ENCODE measurements at places on chromosomes 2 and 18.

GRCh38 chr2:45983213-45983612, 314.0 kb upstream of the EPAS1 start:
- no peak for DNase-seq

DNA sequence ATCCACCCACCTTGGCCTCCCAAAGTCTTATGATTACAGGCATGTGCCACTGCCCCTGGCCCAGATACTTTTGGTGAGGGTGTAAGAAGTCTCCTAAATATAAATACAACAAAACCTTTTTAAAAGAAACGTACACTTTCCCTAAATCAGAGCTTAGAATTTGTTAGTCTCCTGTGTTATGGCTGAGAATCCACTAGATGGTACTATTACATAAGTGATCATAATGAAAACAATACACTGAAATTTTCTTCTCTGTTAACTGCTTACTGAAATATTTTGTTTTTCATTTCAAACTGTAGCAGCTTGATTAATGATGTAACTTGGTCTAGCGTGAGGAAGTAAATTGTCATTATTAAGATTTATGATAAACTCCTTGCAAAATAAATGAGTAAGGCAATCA, 74.8 kb upstream of the FAM98A start:
- no peak for DNase-seq

DNA sequence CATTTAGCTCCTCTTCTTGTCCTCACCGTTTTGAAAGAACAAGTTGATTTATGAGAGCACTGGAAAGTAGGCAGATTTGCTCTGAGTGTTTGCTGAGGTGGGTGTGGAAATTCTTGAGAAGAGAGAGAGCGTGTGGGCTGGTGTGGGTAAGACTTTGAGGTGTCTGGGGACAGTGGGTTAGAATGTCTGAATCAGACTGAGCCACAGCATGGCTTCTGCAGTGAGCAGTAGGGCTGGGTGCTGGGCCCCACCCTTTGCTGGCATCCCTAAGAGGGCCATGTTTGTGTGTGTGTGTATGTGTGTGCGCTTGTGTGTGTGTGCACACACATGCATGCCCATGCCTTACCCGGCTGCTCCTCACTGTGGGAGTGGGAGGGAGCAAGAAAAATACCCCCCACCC, 63.7 kb downstream of the COPS8 start:
- no peak for DNase-seq

GRCh38 chr18:62526098-62527025, 3.5 kb downstream of the ZCCHC2 start:
- DNase-seq: peak; percentile 96

- no peak for DNase-seq
Observed at GRCh38 chr18:50992351-50992762, 24.5 kb downstream of the ELAC1 start.

GRCh38 chr2:31227711-31228125, 6.2 kb upstream of the EHD3 start:
- no peak for DNase-seq

DNA sequence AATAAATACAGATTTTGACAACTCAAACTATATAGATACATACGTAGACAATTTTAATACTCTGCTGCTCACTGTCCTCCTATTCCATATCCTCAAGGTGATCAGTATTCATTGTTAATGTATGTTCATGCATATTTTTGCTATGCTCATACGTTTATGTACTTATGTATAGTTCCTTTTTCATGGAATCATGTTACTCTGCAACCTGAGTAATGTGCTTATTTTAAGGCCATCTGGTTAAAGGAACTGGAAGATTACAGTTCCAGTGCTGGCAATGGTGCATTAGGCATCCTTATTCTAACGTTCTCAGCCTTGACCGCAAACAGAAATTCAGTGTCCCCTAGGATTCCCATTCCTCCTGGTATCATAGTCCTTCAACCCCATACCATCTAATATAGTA, 385.0 kb upstream of the TNP1 start:
- DNase-seq: no peak

DNA sequence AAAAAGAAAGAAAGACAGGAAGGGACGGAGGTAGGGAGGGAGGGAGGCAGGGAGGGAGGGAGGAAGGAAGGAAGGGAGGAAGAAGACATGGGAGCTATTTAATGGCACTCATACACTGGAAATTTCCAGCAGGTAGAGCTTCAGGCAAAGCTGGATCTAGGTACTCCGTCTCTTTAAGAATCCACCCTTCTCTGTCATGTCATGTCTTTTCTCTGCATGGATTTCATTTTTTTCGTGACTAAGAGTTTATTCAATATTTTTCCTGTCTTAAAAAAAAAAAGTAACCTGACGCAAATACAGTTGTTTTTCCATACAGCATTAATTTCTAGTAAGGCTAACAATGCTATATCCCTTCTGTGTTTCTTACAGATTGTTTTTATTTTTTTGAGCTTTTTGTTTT, 56.3 kb upstream of the MCFD2 start:
- no peak for DNase-seq

- no peak for DNase-seq
Observed at GRCh38 chr18:56393870-56394269, 244.5 kb downstream of the TXNL1 start.

DNA sequence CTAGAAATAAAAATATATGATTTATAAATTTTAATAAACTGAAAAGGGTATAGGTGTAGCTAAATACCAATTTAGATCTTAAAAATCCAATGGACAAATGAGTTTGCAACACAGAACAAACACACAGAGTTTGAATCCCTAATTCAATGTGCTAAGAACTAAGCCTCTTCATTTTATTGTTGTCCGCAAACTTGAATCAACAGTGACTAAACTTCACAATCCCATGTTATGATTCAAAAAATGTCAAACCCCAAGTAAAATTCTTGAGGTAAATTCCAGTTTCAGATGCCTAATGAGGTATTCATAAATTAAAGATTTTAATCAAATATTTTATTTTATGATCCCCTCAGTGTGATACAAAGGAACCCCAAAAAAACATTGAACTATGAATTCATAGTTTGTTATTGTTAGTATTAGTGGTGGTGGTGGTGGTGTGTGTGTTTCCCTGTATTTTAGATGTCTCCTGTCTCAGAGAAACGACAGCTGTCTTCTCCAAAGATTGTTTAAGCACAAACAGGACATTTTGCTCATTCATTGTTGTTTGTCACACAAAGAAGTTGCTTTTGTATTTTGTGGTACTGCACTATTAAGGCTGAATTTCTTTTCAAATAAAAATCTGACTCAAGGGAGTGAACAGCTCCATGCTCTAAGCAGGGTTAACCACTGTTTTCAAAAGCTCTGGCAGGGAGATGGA, 259.8 kb downstream of the OSR1 start:
- DNase-seq: no peak

DNA sequence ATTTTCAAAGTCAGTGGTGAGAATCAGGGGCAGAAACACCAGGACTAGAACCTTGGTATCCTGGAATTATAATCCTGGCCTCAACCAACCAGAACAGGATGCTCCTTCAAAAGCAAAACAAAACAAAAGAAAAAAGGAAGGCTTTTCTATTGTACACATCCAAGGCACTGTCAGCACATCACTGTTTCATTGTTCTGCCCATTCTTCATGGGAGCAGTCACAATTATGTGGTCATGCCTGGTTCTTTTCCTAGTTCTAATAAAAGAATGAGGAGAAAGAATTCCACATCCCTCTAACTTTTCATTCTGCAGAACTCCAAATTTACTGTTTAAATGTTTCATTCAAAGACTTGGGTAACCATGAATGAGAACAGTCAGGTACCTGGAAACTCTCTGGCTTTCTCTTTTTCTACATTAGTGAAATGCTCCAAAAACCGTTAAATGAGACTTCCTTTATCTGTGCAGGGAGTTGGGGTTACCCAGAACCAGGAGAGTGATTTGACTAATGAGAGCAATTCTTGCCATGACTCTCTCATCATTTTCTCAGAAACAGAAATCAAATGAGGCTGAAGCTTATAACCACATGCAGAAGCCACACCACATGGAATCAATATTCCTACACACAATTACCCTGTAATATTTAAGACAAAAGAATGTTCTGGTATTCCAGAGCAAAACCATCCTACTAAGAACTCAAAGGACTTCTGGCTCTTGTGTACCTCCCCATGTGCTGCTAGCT, 110.9 kb upstream of the CCDC150 start:
- no peak for DNase-seq

- no peak for DNase-seq
Observed at GRCh38 chr2:85893428-85894258, 4.9 kb upstream of the ST3GAL5 start.

GRCh38 chr18:49933530-49934128, 120.3 kb upstream of the ACAA2 start:
- DNase-seq: no peak

DNA sequence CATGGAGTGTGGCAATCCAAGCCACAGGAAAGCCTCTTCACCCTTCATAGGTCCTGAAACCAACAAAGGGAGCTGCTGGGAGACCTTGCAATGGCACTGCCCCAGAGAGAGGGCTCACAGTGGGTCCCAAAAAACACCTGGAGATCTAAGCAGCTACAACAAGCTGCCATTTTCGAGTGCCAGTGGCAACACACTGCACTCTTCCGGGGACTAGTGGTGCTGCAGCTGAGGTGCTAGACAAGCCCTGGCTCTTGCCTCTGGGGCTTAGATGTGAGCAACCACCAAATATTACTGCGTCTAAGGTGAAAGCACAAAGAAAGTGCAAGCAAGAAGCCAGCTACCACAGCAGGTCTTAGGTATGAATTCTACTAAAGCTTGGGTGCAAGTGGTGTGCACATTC, 192.9 kb downstream of the NOL4 start:
- DNase-seq: no peak

DNA sequence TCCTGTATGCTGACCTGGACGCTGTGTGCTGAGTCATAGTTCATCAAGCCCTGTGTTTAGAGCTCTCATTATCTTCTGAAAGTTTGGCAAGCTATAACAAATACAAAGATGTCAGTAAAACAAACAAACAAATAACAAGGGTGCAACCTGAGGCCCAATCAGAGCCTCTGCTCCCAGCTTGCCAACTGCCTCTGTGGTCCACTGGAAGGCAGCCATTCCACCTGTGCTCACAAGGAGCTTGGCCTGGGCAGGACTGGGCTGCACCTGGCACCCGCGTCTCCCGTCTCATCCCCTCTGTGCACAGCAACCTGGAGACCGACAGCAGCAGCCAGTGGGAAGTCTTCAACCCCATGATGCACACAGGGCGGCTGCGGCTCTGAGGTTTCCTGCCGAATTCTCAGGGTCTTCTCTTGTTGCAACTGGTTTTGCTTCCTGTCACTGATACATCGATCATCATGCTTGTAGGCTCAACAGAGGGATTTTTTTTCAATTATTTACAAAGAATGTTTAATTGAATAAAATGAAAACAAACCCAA, 97.8 kb downstream of the TMEM18 start:
- DNase-seq: no peak

- DNase-seq: peak; percentile 63
Observed at GRCh38 chr18:21741562-21742314, 1.1 kb downstream of the MIB1 start.

- no peak for DNase-seq
Observed at GRCh38 chr2:54609647-54610046, 113.8 kb upstream of the EML6 start.

DNA sequence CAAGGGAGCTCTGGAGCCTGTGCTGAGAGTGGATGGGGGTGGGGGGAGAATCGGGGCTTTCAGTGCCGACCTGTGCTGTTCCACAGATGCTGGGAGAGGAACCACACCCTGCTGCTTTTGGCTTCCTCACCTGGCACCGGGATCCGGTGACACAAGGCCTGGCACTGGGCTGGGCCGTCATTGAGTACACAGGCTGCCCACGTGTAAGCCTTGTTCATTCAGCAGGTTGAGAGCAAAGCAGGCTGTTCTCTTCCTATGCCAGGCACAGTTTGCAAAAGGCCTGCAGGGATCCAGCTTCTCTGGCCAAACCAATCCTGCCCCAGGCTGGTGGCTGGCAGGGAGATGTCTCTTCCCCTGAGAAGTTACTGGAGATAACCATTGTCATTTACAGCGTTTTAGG, 17.1 kb downstream of the TRIB2 start:
- no peak for DNase-seq

DNA sequence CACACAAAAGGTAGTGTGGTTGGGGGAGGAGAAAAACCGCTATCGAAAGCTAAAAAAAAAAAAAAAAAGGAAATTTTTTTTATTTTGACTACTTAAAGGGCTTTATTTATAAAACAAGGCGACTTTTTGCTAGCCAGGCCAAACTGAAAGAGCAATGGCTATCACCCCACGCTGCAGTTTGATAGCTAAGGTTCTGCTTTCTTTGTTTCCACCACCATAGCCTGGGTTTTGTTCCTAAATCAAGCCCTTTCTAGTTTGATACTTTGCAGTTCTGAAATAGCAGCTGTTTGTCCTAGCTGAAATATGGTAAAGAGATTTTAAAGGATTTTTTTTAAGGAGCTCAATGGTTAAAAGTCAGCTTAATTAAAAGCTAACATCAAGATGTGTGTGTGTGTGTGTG, 67.4 kb upstream of the ABCA12 start:
- DNase-seq: no peak

- no peak for DNase-seq
Observed at GRCh38 chr2:202149155-202149762, 76.2 kb downstream of the KIAA2012 start.

DNA sequence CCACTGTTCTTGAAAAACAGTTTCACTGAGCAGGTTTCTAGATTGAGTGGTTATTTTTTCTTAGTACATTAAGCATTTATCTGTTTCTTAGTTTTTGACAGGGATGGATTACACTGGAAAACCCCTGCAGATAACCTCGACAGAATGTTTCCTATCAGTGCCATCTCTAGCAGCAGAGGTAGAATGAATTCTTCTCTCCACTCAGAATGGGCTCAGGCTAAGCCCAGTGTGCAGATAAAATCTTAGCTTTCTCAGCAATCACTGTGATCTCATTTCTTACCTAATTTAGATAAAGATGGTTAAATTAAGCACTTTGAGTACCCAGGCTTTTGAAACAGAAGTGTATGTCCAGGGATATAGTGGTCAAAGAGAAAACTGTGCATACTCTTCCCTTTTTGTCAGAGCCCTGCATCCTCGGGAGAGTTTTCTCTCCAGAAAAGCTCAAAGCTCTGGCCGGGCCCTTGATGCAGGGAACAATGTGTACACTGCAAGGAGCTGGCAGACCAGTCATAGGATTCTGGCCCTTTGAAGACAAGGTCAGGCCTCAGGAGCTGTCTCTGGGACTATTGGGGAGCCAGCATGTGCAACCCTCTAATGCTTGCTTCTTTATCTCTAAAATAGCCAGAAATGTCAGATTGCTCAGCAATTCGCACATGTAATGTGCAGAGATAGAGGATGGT, 10.6 kb upstream of the AKAIN1 start:
- DNase-seq: no peak

GRCh38 chr2:233456934-233457333, 102.6 kb downstream of the DGKD start:
- no peak for DNase-seq

GRCh38 chr18:39299152-39299551, 1733.6 kb upstream of the CELF4 start:
- no peak for DNase-seq

- peak; percentile 11 for DNase-seq
Observed at GRCh38 chr2:64655873-64656272, 2.2 kb upstream of the SERTAD2 start.
